ENCODE measurements at places on chromosomes 12 and 14. TPM values are rescaled to one million over a fixed set of nuclear protein-coding genes. Genes with fewer than 3 reads are reported as not detected.

The USP44 gene
- 21.1 TPM for total RNA-seq

The KLRB1 gene
- not detected for total RNA-seq

The OTX2 gene
- not detected for total RNA-seq

The SLC24A4 gene
- total RNA-seq = not detected

The RAD52 gene
- 13.5 TPM for total RNA-seq

The HOXC12 gene
- not detected for total RNA-seq

The NGB gene
- total RNA-seq = not detected

- DNase-seq = peak; percentile 14
- no peak overlapping the region for H3K27ac ChIP-seq
- no peaks in the 10 kb centered on the region for H3K36me3 ChIP-seq
- H3K27me3 ChIP-seq = no peaks in the 10 kb centered on the region
- H3K4me3 ChIP-seq = no peak overlapping the region
Measured at GRCh38 chr12:113479590-113480335, 8.1 kb upstream of the LHX5 start.

DNA sequence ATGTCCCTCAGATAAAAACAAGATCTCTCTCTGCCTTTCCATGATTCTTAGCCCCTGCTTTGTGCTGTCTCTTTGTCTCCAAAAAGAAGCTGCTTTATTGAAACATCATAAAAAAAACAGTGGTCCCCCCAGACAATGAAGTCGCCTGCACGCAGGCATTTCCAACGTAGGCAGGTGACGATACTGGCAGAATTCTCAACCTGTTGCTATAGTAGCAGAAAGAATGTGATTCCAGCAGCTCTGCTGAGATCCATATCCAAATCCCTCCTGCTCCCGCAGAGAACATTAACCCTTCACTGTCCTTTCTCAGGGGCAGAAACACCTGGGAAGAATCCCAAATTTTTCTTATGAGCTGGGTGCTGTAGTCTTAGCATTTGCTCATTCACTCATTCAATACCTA lies 84.8 kb downstream of the STON2 start:
- no peaks in the 10 kb centered on the region for H3K36me3 ChIP-seq
- H3K27me3 ChIP-seq = no peaks in the 10 kb centered on the region
- no peak for DNase-seq

DNA sequence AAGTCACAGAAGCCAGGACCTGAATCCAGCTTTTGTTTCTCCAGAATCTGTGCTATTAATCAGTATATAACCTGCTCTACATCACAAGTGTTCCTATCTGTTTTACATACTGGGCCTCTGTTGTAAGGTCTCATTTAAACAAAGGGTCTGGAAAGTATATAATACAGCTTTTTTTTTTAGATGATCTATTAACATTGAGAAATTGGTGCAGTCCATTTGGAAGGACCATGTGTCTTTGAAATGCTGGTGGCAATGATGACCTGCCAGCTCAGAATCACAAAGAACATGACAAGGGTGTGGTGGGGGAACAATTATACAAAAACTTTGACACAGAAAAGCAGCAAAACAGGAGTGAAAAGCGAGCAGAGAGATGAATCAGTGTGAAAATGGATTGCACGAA lies 164.6 kb downstream of the PPM1H start:
- H3K27ac ChIP-seq = no peak overlapping the region
- no peaks in the 10 kb centered on the region for H3K4me1 ChIP-seq
- DNase-seq = no peak
- no peaks in the 10 kb centered on the region for H3K36me3 ChIP-seq
- H3K27me3 ChIP-seq = no peaks in the 10 kb centered on the region
- H3K4me3 ChIP-seq = no peak overlapping the region

DNA sequence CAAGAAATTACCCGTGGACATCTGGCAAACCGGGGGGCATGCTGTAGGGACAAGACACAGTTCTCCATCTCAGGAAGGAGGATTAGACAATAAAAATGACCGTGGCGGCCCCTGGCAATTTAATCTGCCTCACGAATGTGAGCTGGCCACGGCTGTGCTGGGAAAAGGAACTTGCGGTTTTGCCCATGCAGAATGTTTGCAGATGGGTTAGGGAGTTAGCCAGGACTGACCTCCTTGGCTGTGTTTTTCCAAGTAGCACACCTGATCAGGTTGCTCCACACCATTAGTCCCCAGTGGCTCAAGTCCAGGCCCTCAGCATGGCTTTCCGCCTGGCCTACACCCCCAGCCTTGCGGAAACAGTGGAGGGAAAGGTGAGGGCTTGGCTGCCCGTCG lies 20.8 kb downstream of the TPCN1 start:
- H3K27ac ChIP-seq = peak overlapping the region; percentile 90
- no peaks in the 10 kb centered on the region for H3K27me3 ChIP-seq
- peaks cover 78% of the 10 kb centered on the region for H3K4me1 ChIP-seq
- H3K36me3 ChIP-seq = no peaks in the 10 kb centered on the region
- no peak overlapping the region for H3K4me3 ChIP-seq

GRCh38 chr12:69483700-69484099 lies 13.5 kb downstream of the FRS2 start:
- H3K27ac ChIP-seq = no peak overlapping the region
- no peak overlapping the region for H3K4me3 ChIP-seq
- H3K27me3 ChIP-seq = no peaks in the 10 kb centered on the region
- H3K4me1 ChIP-seq = peaks cover 35% of the 10 kb centered on the region
- DNase-seq = no peak

- H3K4me3 ChIP-seq = no peak overlapping the region
- DNase-seq = no peak
- H3K27me3 ChIP-seq = no peaks in the 10 kb centered on the region
- no peaks in the 10 kb centered on the region for H3K36me3 ChIP-seq
- no peak overlapping the region for H3K27ac ChIP-seq
- H3K4me1 ChIP-seq = peaks cover 12% of the 10 kb centered on the region
Measured at GRCh38 chr12:31491241-31491794, 99.6 kb downstream of the DENND5B start.

- peaks cover 4% of the 10 kb centered on the region for H3K4me1 ChIP-seq
- H3K27ac ChIP-seq = no peak overlapping the region
- no peaks in the 10 kb centered on the region for H3K27me3 ChIP-seq
- DNase-seq = peak; percentile 5
- H3K4me3 ChIP-seq = no peak overlapping the region
- H3K36me3 ChIP-seq = no peaks in the 10 kb centered on the region
Measured at GRCh38 chr12:16325426-16325825, 22.0 kb upstream of the MGST1 start.

- no peak overlapping the region for H3K4me3 ChIP-seq
- H3K4me1 ChIP-seq = no peaks in the 10 kb centered on the region
- DNase-seq = no peak
- no peak overlapping the region for H3K27ac ChIP-seq
- H3K36me3 ChIP-seq = no peaks in the 10 kb centered on the region
Measured at GRCh38 chr12:30461026-30461615, 234.5 kb downstream of the IPO8 start.

- DNase-seq = no peak
- H3K27ac ChIP-seq = no peak overlapping the region
- no peaks in the 10 kb centered on the region for H3K36me3 ChIP-seq
- H3K4me3 ChIP-seq = no peak overlapping the region
Measured at GRCh38 chr12:22458298-22458937, 85.9 kb downstream of the C2CD5 start.

- no peaks in the 10 kb centered on the region for H3K36me3 ChIP-seq
- DNase-seq = no peak
- H3K27ac ChIP-seq = no peak overlapping the region
- no peaks in the 10 kb centered on the region for H3K27me3 ChIP-seq
Measured at GRCh38 chr12:96814200-96814599, 92.9 kb upstream of the NEDD1 start.

DNA sequence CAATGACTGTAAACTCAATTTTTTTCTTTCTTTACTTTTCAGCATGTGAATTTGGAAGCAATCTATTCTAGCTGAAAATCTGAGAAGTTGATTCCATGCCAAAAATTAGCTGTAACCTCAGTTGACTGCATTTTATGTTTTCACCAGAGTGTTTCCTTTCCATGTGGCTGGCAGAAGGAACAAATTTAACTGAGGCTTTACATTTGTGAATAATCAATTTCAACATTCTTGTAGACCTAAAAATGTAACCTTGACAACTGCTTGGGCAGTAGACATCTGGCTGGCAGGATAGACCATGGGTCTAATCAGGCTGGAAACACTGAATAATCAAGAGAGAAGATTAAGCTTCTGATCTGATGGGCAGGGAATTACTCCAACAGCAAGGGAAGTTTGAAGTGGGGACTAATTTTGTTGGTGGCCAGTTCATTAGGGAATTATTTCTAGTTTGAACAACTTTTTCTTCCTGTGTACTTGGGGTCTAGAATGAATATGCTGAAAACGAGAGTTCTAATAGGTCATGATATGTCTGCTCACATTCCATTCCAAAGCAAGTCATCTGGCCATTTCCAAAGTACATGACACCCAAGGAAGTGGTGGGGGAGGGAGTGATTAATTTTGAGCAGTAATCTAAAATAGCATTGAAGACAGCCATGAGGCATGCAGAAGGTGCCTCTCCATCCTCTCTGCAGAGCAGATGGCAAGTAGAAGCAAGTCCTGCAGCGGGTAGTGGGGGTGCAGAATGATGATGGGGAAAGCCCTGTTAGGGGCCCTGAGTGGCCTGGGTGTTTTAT lies 68.2 kb downstream of the ATP23 start:
- no peak overlapping the region for H3K4me3 ChIP-seq
- DNase-seq = no peak
- H3K27ac ChIP-seq = no peak overlapping the region
- H3K36me3 ChIP-seq = no peaks in the 10 kb centered on the region

DNA sequence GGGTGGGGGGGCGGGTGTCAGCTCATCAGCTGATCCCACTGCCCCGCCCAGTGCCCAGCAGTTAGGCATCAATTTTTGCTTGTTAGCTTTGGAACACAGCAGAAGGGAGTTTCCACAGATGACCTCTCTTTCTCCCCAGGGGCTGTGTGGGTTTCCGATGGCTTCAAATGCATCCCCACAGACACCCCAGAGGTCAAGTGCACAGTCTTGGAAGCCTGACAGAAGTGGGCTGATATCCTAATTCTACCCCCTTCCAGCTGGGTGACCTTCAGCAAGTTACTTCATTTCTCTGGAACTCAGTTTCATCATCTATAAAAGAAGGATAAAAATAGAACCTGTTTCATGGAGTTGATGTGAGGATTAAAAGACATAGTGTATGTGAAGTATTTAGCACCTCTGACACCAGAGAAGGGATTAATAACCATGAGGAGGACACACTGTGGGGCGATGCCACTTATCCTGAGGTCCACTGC lies 22.0 kb downstream of the TTC9 start:
- peak overlapping the region; percentile 95 for H3K27ac ChIP-seq
- peaks cover 30% of the 10 kb centered on the region for H3K4me1 ChIP-seq
- H3K36me3 ChIP-seq = no peaks in the 10 kb centered on the region
- no peak overlapping the region for H3K4me3 ChIP-seq
- no peaks in the 10 kb centered on the region for H3K27me3 ChIP-seq

- H3K27ac ChIP-seq = peak overlapping the region; percentile 68
- peaks cover 25% of the 10 kb centered on the region for H3K4me1 ChIP-seq
- DNase-seq = peak; percentile 88
- no peak overlapping the region for H3K4me3 ChIP-seq
- H3K27me3 ChIP-seq = no peaks in the 10 kb centered on the region
Measured at GRCh38 chr12:67747869-67748742, 99.6 kb downstream of the DYRK2 start.

DNA sequence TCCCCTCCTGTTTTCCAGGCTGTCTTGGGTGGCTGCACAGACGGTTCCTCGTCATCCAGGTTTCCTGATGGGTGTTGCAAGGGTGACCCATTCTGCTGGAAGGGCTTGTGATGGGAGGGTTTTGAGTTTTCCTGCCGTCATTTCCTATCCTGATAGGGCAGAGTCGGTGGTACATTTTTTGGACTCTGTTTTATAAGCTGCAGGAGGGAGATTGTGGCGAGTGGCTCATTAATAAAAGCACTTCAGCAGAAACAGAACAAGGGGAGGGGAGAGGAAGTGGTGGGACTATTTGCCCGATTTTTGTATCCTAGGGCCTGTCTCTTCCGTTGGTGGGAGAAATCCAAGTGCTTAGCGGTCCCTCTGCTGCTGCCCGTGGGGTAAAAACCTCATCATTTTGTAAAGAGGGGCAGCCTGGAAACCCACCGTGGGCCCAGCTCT lies 40.0 kb downstream of the TSPAN9 start:
- no peak overlapping the region for H3K4me3 ChIP-seq
- H3K36me3 ChIP-seq = no peaks in the 10 kb centered on the region
- H3K27me3 ChIP-seq = no peaks in the 10 kb centered on the region
- DNase-seq = no peak
- H3K27ac ChIP-seq = peak overlapping the region; percentile 14

- H3K27me3 ChIP-seq = no peaks in the 10 kb centered on the region
- H3K36me3 ChIP-seq = no peaks in the 10 kb centered on the region
- no peak overlapping the region for H3K4me3 ChIP-seq
- H3K27ac ChIP-seq = no peak overlapping the region
- DNase-seq = no peak
- no peaks in the 10 kb centered on the region for H3K4me1 ChIP-seq
Measured at GRCh38 chr14:55847766-55848165, 267.8 kb downstream of the KTN1 start.

- peak overlapping the region; percentile 88 for H3K27ac ChIP-seq
- H3K4me1 ChIP-seq = peaks cover 33% of the 10 kb centered on the region
- H3K4me3 ChIP-seq = peak overlapping the region; percentile 74
Measured at GRCh38 chr12:49264466-49264872, 413 bp upstream of the TUBA1C start.

GRCh38 chr12:63029676-63030075 lies 94.7 kb upstream of the PPM1H start:
- no peaks in the 10 kb centered on the region for H3K4me1 ChIP-seq
- H3K36me3 ChIP-seq = no peaks in the 10 kb centered on the region
- DNase-seq = no peak
- no peak overlapping the region for H3K4me3 ChIP-seq
- H3K27ac ChIP-seq = no peak overlapping the region

GRCh38 chr12:28988325-28988704 lies 160.8 kb upstream of the FAR2 start:
- no peaks in the 10 kb centered on the region for H3K27me3 ChIP-seq
- no peak overlapping the region for H3K4me3 ChIP-seq
- no peaks in the 10 kb centered on the region for H3K36me3 ChIP-seq
- no peak for DNase-seq
- no peaks in the 10 kb centered on the region for H3K4me1 ChIP-seq

DNA sequence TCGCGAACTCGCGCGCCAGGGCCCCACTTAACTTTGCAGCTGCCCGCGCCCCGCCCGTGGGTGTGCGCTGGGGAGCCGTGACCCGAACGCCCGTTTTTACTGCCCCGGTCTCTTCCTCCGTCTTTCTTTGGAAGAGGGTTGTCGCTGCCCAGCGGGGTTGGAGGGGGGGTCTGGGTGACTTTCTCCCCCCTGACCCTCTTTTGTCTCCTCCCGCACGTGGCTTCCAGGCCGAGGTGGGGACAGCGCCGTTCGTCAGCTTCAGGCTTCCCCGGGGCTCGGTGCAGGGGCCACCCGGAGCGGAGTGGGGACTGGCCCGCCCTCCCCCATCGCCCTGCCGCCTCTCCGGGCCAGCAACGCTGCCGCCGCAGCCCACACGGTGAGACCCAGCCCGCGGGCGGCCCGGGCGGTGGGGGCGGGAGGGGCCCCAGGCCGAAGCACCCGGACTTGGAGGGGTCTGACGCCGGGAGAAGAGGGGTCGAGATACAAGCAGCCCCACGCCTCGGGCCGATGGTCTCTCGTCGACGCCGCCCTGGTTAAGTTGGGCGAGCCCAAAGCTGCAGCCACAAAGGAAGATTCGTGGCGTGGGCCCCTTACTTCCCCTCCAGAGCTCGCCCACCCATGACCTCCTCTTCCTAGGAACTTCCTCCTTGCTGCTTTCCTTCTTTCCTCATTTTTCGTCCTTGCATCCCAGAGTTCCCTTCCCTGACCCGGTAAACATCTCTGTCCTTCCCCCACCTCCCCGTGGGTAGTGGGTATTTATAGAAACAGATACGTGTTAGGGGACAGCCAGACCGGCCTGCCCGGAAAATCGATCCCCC lies 1.2 kb downstream of the DYRK2 start:
- H3K27ac ChIP-seq = peak overlapping the region; percentile 96
- peak overlapping the region; percentile 83 for H3K4me3 ChIP-seq
- DNase-seq = peak; percentile 41
- H3K4me1 ChIP-seq = peaks cover 22% of the 10 kb centered on the region
- H3K27me3 ChIP-seq = no peaks in the 10 kb centered on the region

Measured in body of pancreas (tissue), 4 donors.